ENCODE measurements at places on chromosomes 12 and 14.

DNA sequence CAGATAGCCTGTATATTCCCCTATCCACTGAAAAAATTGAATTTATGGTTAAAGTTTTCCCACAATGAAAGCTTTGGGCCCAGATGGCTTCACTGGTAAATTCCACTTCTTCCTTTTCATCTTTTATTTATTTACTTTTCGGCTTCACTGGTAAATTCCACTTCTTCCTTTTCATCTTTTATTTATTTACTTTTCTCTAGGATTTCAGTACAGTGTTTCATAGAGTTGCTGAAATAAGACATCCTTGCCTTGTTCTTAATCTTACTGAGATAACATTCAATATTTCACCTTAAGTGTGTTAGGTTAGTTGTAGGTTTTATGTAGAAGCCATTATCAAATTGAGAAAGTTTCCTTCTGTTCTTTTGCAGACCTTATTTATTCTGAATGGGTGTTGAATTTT is 18.9 kb upstream of the KLRG1 start:
- no peak for DNase-seq

DNA sequence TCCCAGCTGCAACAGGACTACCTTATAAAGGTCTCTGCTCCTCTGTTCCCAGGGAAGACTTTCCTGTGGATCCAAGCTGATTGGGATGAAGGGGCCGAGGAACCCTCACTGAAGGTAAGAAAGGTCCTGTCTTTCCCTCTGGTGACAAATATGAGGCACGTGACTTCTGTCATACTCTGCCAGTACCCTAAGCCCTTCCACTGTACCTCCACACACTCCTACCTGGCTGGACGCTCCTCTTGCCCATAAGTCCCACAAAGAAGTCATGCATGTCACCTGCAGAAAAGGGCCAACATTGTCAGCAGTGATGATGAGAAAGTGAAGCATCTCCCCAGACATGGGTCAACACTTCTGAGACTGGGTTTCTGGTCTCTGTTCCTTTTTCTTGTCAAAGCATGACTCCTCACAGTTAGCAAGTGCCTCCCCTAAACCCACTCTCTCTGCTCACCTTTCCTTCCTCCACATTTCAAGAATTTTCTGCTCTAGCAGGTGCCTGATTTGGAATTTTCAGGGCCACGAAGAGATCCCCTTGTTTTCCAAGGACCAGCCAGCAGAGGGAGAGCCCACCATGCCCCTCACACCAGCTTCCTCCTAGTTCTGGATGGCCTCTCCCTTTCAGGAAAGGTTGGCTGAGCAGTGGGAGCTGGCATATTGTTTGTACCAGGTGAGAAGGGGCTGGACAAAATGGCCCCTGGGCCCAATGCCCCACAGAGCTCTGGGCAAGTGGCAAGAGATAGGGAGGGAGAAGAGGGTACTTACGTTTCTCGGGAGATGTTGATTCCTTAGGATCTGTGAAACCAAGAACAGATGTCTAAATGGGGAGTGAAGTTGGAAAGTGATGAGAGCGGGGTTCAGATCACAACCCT is 3.5 kb downstream of the TAC3 start:
- no peak for DNase-seq

- no peak for DNase-seq
Observed at GRCh38 chr12:54384591-54385041, at the start of gene ZNF385A. Gene ZNF385A (minus strand): TSS chr12:54384733. CDS start chr12:54384514, 219 bp downstream.

DNA sequence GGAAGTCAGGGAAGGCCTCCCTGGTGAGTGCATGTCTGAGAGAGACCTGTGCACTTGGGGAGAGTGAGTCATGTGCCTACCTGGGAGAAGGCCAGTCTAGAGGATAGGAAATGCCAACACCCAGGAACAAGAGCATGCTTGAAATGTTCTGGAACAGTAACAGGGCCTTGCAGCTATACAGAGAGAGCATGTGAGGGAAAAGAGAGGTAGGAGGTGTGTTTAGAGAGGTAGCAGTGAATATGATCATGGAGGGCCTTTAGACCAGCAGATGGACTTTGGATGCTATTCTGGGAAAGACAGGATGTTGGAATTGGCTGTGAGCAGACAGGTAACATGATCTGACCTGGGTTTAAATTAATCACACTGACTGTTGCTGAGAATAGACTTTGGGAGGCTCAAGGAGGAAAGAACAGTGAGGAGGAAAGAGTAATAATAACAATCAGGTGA is 1143.6 kb downstream of the FLRT2 start:
- no peak for DNase-seq

DNA sequence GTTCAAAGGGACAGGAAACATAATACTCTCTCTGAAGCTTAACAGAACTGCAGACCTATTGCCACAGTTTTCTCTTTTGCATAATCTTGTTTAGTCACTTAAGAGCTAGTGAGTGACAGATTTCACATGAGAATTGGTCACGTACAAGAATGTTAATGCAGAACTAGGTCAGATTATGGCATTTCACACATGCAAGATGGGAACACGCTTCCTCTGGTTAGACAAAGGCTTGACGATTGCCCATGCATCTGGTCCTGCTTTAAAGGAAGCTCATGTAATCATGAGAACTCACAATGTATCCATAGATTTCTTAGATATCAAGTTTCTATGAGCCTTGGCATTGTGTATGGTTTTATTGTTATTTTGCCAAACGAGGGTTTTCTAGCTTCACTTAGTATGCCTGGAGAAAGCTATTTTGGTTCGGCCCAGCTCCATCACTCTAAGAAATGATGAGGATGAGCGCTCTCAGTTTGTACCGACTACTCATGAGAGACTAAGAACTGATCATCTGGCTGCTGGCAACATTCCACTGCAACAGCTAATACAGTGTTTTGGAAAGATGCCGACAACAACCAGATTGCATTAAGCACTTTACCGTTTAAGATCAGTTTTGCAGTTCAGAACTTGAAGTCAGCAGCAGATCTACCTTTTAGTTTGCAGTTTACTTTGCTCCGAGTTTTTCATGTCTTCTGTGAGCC is 380.0 kb downstream of the DIO2 start:
- no peak for DNase-seq

DNA sequence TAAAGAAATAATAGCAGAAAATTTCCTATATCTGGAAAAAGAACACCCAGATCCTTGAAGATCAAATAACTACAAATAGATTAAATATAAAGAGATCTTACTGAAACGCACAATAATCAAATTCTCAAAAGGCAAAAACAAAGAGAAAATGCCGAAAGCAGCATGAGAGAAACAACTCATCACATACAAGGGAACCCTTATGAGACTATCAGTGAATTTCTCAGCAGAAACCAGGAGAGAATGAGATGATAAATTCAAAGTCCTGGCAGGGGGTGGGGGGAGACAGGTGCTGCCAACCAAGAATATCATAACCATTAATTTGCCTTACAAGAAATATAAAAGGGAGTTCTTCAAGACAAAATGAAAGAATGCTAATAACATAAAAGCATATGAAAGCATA is 73.7 kb downstream of the CEP128 start:
- DNase-seq: no peak

GRCh38 chr14:44820230-44820964 is 141.3 kb downstream of the KLHL28 start:
- no peak for DNase-seq

DNA sequence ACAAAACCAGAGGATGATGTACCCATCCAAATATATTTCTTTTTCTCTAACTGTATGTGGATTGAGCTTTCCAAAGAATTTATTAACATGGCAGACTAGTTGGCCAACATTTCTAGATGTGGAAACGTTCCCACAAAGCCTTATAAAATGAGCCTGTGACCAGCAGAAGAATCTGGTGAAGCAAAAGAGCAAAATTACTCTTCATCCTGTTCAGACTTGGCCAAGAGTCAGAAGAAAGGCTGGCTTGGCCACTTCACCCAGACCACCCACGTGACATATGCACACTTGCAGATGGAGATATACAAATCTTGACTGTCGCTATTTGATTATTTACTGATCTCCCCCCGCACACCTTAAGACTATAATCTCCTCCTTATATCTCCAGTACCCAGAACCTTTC is 96.7 kb downstream of the NUAK1 start:
- DNase-seq: no peak

DNA sequence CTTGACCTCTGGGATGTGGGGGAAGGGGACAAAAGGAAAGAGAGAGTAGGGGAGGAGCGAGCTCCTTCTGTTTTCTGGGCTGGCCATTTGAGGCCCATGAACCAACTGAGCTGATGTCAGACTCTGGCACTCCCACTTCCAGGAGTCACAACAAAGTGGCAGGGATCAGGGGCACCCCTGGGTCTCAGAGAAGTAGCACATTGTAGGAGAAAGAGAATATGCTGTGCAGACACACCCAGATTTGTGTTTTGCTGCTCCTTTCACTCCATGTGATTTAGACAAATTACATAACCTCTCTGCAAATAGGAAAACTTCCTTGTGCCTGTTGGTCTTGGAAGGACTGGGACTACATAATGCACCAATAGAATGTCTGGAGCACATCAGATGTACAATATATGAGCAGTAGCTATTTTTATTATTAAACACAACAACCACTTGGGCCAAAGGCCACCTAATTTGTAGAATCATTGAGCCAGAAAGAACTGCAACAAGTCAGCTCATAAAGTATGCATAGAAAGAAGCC is 265.5 kb downstream of the ZFP36L1 start:
- no peak for DNase-seq

- no peak for DNase-seq
Observed at GRCh38 chr12:11716794-11717518, 67.5 kb downstream of the ETV6 start.

- no peak for DNase-seq
Observed at GRCh38 chr12:118534003-118534402, 157.6 kb downstream of the SUDS3 start.

DNA sequence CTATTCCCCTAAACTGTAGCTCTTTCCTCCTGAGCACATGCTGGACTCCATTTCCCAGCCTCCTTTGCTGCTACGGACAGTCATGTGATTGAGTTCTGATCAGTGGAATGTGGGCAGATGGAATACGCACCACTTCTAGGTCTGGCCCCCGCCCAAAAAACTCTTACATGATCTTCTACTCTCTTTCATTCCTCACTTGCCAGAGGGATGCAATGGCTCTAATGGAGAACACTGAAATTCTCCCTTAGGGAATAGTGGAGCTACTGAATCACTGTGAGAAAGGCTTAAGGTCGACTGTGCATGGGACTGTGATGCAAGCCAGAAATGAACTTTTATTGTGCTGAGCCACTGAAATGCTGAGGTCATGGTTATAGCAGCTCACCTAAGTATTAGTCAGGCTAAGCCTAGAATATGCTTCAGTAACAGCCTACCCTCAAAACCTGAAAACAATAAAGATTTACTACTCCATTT is 13.0 kb upstream of the TMED2 start:
- DNase-seq: no peak

DNA sequence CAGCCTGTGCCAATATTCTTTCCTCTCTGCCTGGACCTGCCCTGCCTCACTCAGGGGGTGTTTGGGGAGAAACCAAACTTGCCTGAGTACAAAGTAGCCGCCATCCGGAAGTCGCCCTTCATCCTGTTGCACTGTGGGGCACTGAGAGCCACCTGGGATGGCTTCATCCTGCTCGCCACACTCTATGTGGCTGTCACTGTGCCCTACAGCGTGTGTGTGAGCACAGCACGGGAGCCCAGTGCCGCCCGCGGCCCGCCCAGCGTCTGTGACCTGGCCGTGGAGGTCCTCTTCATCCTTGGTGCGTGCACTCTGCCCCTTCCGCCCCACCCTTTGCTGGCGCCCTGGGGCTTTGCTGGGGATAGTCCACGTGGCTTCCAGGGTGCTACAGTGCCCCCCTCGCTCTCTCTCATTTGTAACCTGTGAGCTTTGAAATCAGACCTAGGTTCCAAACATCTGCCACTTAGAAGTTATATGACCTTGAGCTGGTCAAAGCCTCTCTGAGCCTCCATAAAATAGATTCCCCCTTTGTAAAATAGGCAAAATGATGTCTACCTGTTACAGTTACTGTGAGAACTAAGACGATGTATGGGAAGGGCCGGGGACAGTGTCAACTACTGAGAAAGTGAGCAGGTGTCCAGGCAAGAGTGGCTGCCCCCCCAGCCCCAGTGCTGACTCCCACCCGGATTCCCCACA is 4.5 kb downstream of the KCNH3 start:
- no peak for DNase-seq

DNA sequence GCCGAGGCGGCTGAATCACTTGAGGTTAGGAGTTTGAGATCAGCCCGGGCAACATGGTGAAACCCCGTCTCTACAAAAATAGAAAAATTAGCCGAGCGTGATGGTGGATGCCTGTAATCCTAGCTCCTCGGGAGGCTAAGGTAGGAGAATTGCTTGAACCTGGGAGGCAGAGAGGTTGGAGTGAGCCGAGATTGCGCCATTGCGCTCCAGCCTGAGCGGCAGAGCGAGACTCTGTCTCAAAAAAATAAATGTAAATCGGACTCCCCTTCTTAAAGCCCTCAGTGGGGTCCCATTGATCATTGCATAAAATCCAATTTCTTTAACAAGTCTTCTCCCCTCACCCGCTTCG is 908 bp downstream of the TDP1 start:
- no peak for DNase-seq

- DNase-seq: no peak
Observed at GRCh38 chr14:91885113-91885712, 17.9 kb upstream of the TC2N start.

GRCh38 chr14:99515301-99516155 is 34.3 kb downstream of the CCNK start:
- DNase-seq: no peak

GRCh38 chr14:86521843-86522242 is 991.9 kb downstream of the FLRT2 start:
- DNase-seq: no peak

- no peak for DNase-seq
Observed at GRCh38 chr14:58465421-58465820, 37.9 kb downstream of the KIAA0586 start.

Measured in stimulated activated CD8-positive, alpha-beta memory T cell treated with anti-CD3 and anti-CD28 coated beads, Interleukin-15, amount 100 ng/mL, for 1 hour (primary cell).